GM13977 (cell line): ENCODE measurements at places on chromosomes 6 and 20.

DNA sequence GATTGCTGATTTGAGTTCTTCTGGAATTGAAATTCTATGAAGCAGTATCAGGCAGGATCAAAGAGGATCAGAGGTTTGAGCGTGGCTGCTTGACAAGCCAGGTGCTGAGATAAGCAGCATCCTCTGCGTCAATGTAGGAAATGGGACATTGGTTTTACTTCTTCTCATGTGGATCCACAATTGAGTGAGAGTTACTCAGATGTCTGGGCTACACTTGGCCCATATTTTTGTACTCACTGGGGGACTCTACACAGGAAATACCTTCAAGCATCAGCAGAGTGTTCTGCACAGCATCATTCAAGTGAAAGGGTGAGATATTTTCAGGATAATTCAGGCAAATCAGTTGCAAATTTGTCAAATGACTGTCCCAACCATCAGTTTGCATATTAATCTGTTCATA is 613.9 kb upstream of the ARID1B start:
- no peak for DNase-seq

DNA sequence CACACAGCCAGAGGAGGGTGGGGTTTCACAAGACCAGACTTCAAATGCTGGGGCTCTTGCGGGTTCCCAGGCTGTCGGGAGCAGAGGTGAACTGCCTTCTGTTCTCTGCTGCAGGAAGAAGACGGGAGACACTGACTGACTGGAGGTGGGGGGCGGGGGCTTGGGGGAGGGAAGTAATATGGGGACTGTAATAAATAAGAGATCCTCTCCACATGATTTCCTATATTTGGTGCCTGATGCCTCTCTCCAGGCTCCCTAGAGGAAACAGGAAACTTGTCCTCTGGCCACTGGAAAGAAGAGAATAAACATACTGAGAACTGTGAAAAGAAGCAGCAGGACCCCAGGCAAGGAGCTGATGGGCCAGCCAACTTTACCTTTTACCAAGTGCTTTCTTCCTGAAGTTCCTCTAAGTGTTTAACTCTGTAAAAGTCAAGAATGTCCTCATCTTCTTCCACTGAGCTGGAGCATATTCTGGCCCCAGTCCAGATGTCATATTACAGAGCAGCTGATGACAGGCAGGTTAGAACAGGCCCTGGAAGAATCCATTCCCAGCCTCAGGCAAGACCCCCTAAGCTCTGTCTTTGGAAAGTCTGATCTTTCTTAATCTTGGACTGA is 33.2 kb upstream of the ADGRF5 start:
- no peak for DNase-seq

DNA sequence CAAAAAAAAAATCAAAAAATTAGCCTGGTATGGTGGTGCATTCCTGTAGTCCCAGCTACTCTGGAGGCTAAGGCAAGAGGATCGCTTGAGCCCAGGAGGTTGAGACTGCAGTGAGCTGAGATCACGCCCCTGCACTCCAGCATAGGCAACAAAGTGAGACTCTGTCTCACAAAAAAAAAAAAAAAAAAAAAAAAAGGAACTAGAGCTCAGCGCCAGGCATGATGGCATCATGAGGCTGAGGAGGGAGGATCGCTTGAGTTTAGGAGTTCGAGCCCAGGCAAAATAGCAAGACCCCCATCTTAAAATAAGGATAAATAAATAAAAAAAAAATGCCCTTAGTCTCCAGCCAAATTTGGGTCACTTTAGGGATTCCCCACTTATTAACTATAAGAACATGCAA is 40.4 kb upstream of the PIM1 start:
- DNase-seq: no peak

DNA sequence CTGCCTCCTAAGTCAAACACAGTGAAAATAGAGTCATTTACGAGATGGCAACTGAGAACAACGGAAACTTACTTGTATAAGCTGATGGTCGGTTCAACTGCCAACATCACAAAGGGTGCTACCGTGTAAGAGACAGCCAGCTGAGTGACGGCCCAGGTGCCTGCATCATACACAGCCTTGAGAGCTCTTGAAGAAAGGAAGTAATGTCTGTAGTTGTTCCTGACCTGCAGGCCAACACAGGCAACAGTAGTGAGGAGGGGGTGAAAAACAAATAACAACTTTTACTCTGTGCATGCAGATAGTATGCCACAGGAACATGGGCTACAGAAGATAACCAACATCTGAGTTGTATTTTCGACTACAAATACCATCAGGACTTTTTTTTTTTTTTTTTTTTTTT is 102.7 kb downstream of the MBOAT1 start:
- no peak for DNase-seq

DNA sequence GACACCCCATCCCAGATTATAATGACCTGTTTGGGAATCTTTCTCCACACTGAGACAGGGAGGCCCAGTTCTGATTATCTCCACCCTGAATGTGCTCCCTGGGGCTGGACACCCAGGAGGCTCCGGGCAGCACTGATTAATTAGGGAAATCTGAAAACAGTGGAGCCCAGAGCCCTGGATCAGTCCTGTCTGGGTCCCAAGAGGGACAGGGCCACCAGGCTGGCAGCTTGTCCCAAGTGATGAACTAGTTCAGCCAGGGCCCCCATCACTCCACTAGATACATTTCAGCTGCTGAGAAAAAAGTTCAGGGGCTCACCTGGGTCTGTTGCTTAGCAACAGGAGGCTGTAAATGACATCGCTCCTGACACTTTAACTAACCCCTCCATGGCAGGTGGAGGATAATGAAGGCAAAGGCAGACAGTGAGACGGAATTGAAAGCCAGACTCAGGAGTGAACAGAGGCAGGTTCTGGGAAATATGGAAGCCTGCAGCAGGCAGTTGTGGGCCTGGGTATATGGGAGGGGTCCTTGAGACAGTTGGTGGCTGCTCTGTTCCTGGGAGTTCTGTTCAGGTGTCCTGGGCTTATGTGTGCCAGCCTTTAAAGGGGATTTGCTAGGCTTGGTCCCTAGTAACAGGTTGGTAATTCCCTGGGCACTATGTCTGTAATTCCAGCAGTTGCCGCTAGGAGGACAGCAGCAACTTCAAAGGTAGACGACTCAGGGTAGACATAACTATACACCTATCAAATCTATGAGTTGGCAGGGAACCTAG is 78.3 kb upstream of the CTNNBL1 start:
- peak; percentile 59 for DNase-seq

GRCh38 chr20:59051666-59052185 is 9.1 kb upstream of the PRELID3B start:
- DNase-seq: no peak

DNA sequence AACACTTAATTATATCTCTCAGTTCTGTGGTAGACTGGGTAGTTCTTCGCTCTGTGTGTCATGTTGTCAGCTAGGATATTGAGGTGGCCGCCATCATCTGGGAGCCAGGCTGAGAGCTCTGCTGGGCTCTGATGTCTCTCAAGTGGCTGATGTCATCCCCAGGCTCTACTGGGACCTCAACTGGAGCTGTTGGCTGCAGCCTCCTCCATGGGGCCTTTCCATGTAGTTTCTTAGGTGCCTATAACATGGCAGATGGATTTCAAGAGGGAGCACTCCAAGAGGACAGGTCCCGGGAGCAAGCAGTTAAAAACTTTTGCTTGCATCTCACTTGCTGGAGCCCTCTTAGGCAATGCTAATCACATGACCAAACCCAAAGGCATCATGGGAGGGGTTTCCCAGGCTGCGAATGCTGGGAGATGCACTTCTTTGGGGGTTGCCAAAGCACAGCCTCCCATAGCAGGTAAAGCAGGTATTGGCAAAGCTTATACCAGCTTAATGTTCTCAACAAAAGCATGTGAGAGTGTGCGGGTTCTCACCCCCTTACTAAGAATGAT is 129.8 kb downstream of the TMEM242 start:
- DNase-seq: no peak

DNA sequence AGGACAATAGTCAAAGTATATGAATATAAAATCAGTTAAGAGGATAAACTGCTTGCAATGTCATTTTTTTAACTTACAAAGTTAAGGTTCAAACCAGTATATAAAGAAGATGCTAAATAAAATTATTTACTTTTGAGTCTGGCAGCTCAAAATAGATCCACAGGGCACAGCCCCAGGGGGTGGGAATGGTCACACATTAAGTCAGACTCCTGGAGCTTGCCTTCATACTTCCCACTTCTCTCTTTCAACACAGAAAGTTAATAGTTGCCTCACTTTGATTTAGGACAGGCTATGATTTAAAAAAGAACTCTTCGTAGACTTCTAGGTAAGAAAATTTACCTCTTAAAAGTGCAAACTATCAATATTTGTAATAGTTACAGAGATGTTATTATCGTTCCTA is 158.3 kb upstream of the RUNX2 start:
- no peak for DNase-seq

- no peak for DNase-seq
These were observed 10.4 kb upstream of the SNRPB2 start for GRCh38 chr20:16719421-16719820.

DNA sequence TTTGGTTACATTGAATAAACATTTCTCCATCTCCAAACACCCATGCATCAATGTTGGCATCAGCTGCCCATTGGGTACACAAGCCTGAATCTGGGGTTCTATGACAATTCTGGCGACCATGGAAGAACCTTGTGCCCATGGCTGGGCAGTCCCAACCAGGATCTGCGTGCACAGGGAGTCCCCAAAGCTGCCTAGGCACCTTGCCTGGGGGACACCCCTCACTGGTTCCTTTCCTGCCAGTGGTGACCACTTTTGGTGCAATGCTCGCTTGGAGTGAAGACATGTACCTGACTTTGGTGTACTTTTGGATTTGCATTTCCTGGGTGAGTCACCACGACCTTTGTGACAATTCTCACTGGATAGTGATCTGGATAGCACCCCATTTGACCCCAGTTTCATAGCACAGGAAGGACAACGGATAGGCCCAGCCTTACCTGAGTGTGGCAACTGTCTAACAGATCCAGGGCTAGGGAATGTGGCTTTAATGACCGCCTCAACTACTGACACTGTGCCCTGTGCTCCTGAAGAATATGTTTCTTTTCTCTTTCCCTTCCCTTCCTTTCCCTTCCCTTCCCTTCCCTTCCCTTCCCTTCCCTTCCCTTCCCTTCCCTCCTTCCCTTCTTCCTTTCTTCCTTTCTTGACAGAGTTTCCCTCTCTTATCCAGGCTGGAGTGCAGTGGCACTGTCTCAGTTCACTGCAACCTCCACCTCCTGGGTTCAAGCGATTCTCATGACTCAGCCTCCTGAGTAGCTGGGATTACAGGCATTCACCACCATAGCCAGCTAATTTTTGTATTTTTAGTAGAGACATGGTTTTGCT is 7.1 kb downstream of the SPINT3 start:
- DNase-seq: no peak

DNA sequence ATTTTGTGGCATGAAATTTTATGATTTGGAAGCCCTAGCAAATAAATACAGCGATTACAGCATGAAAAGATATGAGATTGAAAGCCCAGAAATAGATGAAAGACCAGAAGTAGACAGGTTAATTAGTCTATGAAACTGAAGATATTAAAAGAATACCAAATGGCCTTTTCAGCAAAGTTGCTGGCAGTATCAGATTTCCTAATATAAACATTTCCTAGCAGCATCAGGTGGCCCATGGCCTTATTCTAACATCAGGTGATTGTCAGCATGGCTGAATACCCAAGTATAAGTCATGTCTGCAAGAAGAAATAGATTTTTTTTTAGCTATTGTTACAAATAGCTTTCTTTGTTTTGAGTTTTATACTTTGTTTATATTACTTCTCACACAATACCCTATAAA is 93.2 kb downstream of the CLVS2 start:
- DNase-seq: no peak

DNA sequence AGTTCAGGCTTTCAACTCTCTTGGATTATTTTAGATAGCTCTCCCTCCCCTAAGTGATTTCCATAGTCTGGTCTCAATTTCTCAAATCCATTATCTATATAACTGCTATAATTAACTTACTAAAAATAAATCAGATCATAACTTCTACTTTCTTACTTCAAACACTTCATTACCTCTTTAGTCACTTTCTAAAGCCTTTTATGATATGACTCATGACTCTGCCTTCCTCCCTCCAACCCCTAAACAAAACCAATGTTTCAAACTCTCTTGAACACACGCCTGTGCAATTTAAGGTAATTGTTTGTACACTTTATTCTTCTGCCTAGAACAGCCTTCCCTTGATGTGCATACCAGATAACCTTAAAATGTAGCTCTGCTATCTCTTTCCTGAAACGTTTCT is 100.5 kb downstream of the LMBRD1 start:
- DNase-seq: no peak

- no peak for DNase-seq
These were observed 6.7 kb downstream of the CCR6 start for GRCh38 chr6:167129562-167129961.

DNA sequence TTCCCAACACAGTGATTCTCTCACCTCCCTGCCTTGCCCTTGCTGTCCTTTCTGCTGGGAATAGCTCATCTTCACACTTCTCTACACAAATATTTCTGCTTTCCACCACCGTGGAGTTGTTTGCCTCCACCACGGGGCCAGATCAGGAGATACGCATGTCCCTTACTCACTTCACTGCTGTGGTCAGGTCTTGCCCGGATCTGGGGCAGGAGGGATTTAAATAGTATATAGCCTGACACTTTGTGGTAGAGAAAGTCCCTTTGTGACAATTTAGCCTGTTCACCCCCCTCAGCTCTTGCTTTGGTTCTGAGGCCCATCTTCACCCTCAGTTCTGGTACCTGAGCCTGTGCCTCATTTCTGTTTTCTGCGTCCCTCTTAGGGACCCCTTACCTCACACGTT is 92.6 kb upstream of the PREP start:
- DNase-seq: peak; percentile 19

DNA sequence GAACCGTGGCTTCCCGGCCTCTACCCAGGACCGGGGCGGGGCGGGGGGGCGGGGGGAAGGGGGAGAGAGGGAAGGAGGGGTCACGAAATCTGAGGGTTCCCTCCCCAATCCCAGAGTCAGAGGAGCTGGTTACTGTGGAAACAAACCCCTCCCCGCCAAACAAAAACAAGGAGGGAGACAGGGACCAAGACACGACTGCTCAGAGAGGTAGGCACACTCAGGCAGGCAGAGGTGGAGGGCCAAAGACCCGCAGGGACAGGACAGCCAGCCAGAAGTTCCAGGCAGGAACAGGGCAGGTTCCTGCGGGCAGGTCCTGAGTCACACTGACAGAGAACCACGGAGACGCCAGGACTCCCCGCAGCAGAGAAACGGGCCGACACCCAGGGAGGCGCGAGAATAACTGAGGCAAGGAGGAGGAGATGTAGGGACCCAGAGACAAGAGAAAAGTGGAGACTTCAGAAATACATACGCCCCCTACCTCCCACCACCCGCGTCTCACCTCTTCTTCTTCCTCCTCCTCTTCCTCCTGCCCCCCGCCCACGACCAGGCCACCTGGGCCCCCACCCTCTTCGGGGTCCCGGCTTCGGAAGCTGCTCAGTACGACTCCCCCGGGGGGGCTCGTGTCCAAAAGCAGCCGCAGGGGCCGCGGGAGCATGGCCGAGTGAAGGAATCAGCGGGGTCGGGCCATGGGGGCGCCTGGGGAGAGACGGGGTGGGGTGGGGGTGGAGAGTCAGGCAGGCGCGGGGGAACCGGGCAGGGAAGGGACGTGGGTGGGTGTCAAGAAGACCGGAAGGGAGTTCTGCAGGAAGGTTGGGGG is 578 bp downstream of the RGL2 start:
- DNase-seq: peak; percentile 88

GRCh38 chr20:32321390-32321789 is 36.7 kb upstream of the ASXL1 start:
- no peak for DNase-seq

- no peak for DNase-seq
These were observed 244.8 kb upstream of the SYNCRIP start for GRCh38 chr6:85887461-85887860.

GRCh38 chr20:60857708-60858107 is 394.4 kb upstream of the CDH4 start:
- no peak for DNase-seq
